ENCODE measurements at places on chromosomes 3 and 15.
A peak's percentile ranks its signal among the peaks of the same experiment; 100 is the strongest.

GRCh38 chr3:12194669-12195161 lies 36.0 kb upstream of the TIMP4 start:
- DNase-seq, result no peak

- DNase-seq, result no peak
Measured at GRCh38 chr3:122190525-122190924, 7.1 kb downstream of the CASR start.

DNA sequence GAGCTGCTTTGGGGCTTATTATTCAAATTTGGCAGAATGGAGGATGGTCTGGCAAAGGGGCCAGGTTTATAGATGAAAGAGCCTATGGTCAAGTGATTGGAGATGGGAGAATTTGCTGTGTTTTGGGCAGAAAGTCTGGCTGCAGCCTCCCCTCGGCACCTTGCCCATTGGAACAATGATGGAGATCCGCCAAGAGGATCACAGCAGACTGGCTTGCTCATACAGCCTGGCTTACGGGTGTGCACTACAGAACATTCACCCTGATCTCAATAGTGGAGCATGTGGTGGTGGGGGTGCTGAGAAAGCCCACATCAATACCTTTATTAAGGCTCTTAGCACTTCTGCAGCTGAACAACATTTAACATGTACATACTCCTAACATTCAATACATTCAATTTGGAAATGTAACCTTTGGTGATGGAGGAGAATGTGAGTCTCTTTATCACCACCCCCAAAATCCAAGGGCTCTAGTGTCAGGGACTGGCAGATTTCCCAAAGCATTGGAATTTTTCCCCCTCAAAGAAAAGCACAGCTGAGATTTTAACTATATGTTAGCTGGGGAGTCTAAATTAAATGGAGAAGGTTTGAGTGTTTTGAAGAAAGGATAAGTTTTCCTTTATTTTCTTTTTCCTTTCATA lies 118.4 kb upstream of the TMC3 start:
- DNase-seq, result peak; percentile 11

DNA sequence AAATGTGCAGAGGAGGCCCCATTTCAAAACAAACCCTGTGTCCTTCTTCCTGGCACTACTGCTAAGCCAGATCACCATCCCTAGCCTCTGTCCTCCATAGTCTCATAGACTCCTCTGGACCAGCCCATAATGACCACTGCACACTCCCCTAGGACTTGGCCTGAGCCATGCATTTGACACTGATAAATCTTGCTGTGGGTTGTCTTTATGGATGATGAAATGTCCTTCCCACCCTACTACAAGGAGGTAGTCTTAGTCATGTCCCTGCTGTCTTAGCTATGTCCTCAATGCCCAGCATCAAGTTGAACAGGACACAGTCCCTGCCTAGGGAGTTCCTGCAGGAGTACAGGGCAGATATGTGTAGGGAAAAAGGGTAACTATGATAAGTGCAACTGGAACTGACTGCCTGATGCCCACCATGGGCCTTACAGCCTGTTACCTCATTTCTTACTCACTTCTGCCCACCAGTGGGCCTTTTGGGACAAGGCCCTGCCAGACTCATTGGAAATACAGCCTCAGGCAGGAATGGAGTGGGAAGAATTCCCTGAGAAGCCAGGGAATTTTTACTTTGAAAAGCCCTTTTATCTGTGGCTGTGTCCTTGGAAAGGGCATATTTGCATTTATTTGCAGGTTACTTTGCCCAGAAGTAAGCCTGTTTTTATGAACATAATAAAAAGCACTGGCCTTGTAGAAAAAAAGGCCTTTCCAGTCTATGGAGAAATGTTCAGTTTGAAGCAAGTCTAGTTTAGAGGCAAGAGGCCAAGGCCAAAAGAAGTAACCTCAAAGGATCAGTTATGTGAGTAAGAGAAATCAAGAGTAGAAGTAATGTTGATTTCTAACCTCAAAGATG lies 199.6 kb upstream of the EIF1B start:
- no peak for DNase-seq

DNA sequence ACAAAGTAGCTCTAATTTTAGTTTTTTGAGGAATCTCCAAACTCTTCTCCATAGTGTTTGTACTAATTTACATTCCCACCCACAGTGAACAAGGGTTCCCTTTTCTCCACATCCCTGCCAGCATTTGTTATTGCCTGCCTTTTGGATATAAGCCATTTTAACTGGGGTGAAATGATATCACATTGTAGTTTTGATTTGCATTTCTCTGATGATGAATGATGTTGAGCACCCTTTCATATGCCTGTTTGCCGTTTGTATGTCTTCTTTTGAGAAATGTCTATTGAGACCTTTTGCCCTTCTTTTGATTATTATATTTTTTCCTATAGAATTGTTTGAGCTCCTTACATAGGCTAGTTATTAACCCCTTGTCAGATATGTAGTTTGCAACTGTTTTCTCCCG lies 239.9 kb upstream of the TPM1 start:
- DNase-seq, result no peak

DNA sequence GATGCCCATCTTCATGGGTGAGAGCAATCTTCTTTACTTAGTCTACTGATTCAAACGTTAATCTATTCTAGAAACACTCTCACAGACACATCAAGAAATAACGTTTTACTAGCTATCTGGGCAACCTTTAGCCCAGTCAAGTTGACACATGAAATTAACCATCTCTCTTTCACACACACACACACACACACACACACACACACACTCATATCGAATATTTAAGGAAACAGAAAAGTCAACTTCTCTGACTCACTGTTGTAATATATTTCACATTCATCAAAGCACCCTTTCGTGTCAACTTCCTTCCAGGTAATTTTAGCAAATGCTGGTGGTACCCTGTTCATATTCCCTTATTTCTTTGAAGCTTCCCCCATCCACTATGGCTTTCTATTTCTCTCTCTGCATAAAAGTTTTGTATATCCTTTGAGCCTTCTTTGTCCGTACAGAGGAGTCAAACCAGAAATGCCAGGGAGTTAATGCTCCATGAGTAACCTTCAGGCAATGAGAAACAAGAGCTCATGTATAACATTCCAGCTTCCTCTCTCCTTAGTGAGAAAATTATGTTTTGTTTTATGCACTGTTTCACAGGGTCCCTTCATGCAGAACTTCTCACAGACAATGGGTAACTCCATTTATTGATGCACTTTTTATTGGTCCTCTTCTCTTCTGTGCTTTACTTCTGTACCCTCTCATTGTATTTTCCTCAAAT lies 335.5 kb upstream of the CBLB start:
- no peak for DNase-seq

- peak; percentile 18 for DNase-seq
Measured at GRCh38 chr3:39291903-39292329, 12.1 kb upstream of the CX3CR1 start.

Data from hypothalamus (tissue), 51 donors.